ENCODE measurements at places on chromosomes 11 and 22.

DNA sequence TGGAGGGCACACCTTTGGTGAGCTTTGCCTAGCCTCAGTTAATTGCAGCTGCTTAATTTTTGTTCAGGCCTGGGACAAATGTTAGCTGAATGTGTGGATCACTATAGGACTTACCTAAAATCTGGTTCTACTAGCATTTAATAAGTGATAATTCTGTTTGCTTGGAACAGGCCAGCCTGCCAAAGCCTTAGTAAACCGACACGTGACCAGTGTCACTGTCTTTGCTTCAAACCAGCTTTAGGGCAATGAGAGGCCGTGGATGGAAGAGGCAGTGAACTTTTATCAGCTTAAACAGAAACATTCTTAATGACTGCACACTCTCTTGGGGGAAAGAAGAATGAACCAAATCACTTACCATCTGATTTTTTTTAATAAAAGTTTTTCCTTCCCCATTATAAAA, 10.8 kb downstream of the PARVA start:
- DNase-seq, result no peak

DNA sequence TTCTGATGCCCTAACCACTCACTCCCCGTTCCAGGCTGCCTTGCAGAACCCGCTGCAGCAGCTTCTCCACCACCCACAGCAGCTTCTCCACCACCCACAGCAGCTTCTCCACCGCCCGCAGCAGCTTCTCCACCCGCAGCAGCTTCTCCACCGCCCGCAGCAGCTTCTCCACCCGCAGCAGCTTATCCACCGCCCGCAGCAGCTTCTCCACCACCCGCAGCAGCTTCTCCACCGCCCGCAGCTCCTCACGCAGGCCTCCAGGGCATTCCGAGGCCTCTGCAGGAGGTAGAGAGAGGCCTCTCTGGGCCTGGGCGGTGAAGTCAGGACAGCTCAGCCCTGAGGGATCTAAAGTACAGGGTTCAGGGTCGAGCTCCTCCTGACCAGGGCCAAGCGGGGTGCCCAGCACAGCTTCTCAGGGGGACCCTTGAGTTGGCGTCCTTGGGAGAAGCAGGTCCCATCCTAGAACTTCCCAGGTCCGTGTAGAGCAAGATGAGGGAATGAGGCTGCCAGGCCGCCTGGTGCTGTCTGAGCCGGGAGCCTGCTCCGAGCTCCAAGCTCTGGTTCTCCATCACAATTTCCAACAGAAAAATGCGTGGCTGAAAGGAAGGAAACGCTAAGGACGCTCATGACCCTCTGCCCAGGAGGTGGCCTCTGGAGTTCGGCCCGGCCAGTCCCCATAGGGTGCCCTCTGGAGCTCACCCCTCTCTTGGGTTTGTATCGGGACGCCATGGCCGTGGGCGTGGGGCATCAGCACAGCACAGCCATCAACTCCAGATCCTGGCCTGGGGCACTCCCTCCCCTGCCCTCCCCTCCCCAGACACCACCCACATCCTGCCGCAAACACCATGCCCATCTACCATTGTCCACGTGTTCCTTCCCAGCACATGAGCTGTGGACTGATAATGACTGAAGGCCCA, 528.6 kb downstream of the BRD1 start:
- DNase-seq, result no peak

- no peak for DNase-seq
These were observed 28.0 kb upstream of the TP53AIP1 start for GRCh38 chr11:128970598-128971190.

- DNase-seq, result peak; percentile 64
These were observed 288.8 kb downstream of the CASP12 start for GRCh38 chr11:104609311-104610085.

DNA sequence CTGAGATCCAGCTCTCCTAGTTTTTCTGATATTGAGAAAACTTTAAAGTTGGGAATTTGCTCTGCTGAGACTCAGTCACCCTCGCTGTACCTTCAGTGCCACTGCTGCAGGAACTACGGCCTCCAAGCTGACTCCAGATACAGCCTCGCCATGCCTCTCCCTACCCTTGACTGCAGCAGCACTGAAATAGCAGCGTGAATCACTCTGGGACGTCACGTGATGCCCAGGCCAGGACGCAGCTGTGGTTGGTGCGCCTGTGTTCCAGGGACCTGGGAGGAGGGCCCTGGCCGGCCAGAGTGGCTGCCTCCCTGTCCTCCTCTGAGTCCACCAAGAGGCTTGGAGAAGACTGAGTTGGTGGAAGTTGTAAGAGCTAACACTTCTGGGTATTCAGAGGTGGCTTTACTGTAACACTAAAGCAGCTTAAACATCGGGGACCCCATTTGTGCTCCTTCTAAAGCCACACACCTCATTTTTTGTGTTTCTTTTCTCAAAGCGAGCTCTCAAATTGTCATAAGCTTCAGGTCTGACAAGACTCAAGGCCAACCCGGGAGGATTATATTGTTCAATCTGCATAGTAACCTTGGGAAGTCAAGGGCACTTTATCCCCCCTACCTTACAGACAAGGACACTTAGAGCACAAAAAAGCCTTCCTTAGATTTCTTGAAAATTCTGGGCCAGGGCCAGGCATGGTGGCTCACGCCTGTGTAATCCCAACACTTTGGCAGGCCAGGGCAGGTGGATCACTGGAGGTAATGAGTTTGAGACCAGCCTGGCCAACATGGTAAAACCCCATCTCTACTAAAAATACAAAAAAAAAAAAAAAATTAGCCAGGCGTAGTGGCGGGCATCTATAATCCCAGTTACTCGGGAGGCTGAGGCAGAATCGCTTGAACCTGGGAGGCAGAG, 4.2 kb upstream of the STIP1 start:
- peak; percentile 93 for DNase-seq

DNA sequence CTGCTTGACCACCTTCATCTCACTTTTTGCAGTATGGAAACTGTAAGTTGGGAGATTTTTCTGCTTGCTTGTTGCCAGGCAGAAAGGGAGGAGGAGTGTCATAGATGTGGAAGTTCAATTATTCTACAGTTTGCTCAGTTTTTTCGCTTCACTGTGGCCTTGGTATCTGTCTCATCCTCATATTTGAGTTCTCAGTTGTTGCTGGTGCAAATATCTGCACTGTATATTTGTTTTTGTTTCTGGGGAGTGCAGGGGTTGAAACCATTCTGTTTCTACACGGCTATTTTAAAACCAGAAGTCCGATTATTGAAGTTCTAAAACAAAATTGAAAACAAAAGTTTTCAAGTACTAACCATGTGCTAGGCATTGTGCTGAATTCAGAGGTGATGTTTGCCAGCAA, 153.4 kb downstream of the JRKL start:
- no peak for DNase-seq

- no peak for DNase-seq
These were observed 239.4 kb downstream of the CSNK2A3 start for GRCh38 chr11:11113626-11114025.

DNA sequence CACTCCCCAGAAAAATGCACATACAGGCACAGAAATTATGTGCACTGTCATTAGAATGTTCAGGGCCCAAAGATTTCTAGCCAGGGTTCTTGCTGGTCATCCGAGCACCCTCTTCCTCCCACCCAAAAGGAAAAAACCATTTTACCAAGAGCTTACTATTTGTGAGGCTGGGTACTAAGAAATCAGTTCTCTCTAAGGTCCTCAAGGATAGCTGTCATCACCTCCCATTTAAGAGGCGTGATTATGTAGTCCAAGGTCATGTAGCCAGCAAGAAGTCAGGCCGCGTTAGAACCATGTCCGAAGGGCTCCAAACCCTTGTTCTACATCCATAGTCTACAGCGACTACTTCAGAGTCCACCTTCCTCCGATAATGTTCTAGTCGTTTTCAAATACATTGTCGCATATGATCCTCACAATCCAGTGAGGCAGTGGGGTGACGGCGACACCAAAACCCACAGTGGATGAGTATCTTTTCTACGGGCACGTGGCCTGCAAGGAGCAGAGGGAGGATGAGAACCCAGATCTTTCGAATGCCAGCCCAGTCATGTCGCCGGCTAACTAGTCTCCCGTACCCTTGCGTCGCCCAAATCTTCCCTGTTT, 634 bp downstream of the TIMM8B start:
- DNase-seq, result peak; percentile 24

GRCh38 chr22:39148727-39149535, 3.5 kb downstream of the CBX7 start:
- DNase-seq, result no peak

DNA sequence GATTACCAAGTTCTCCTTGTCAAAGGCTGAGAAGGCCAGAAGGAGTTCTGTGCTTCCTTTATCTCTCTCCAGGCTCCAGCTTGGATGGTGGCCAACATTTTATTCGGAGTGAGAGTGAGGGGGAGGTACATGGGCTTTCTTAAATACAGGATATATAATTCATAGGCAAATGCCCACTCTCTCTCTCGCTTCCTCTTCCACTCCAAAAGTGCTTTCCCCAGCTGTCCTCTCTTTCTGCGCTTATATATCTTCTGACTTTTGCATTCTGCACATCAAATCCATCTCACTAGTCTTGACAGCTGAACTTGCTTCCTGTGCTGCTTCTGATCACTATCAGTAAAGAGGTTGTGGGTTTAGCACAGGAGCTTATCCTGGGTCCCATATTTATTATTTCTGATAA, 125.4 kb upstream of the ARHGAP20 start:
- no peak for DNase-seq

GRCh38 chr22:28995551-28995950, 66.1 kb downstream of the C22orf31 start:
- DNase-seq, result no peak

- peak; percentile 21 for DNase-seq
These were observed 15.1 kb upstream of the RGL4 start for GRCh38 chr22:23675502-23676415.

GRCh38 chr11:12164061-12165014, 53.9 kb downstream of the MICAL2 start:
- DNase-seq, result peak; percentile 85

DNA sequence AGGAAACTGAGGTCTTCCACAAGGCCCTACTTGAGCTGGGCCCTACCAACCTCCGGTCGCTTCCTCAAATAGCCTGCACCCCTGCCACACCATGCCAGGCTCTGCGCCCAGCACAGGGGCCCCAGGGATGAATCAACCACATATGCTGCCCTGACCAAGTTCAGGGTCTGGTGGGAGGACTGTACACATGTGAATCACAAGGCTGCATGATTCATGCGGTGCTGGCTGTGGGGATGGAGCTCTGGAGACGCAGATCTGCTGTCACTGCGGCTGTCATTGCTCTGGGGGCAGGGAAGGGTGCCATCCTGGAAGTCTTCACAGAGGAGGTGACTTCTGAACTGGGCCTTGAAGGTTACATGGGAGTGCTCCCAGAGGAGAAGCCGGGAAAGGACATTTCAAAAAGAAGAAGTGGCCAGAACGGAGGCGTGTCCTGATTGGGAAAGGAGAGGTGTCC, 21.5 kb downstream of the CYTH4 start:
- DNase-seq, result peak; percentile 89

DNA sequence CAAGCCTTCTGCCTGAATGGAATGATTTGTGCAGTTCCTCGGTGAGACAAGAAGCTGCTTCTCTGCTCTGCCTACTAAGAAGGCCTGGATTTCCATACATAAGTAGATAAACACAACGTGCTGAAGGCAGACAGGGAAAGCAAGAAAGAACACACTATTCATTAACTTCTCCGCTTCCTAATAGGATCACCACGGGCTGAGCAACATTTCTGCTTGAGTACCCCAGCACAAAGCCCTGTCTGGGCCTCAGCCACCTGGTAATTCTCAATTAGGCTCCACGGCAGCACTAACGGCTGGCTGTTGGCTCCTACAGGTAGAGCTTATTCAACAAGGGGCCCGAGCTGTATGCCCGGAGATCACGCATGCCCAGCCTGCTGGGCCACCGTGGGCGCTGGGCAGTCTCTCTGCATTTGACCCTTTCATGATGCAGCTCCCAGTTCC, 1156.6 kb downstream of the TBC1D22A start:
- no peak for DNase-seq

- DNase-seq, result peak; percentile 14
These were observed 55.7 kb downstream of the NCAM1 start for GRCh38 chr11:113016905-113017304.

DNA sequence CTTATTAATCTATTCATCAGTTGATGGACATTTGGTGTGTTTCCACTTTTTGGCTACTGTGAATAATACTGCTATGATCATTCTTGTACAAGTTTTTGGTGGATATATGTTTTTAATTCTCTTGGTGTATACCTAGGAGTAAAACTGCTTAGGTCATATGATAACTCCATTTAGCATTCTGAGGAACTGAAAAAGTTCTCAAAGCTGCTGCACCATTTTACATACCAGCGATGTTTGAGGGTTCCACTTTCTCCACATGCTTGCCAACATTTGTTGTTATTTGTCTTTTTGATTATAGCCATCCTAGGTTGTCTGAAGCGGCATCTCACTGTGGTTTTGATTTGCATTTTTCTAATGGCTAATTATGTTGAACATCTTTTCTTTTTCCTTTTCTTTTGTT, 4.1 kb upstream of the ACER3 start:
- DNase-seq, result no peak

DNA sequence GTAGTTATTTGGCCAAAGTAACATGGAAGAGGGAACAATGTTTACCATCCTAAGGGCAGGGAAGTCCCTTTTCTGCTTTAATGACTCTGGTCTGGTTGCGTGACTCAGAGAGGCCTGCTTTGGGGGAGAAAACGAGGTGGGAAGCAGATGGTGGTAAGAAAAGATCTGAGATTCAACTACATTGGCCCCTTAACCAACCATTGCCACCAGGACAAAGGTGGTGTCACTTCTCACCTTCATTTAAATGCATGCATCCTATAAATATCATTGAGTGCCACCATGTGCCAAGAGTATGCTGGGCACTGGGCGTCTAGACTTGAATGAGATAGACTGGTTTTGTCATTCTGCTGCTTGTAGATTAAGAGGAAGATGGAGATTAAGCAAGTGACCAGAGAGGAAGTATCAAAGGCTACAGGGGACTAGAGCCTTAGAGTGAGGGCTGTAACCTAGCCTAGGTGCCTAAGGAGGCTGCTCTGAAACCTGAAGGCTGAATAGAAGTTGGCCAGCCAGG, 3.6 kb upstream of the SORL1 start:
- DNase-seq, result no peak

GRCh38 chr11:102666331-102666957, 39.1 kb downstream of the MMP27 start:
- peak; percentile 65 for DNase-seq

DNA sequence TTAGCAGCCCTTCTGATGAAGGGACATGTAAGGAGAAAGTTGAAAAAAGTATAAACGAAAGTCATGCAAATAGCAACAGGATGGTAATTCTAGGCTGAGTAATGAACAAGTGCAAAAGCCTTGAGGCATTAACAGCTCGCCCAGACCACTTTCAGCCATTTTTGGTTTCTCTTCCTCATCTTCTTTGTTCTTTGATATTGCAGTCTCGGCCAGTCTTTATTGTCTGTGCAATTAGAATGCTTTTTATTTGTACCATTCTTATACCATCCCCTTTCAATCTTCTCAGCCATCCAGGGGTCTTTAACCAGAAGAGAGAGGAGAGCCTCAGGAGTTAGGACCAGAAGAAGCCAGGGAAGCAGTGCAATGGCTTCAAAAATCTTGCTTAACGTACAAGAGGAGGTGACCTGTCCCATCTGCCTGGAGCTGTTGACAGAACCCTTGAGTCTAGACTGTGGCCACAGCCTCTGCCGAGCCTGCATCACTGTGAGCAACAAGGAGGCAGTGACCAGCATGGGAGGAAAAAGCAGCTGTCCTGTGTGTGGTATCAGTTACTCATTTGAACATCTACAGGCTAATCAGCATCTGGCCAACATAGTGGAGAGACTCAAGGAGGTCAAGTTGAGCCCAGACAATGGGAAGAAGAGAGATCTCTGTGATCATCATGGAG, 7.3 kb downstream of the TRIM34 start:
- no peak for DNase-seq

- DNase-seq, result no peak
These were observed 37.5 kb downstream of the MYBPC3 start for GRCh38 chr11:47314992-47315391.

- DNase-seq, result peak; percentile 74
These were observed at the start of gene RAB38 for GRCh38 chr11:88174709-88175568. Gene RAB38 (minus strand): TSS chr11:88175443. CDS start chr11:88175384, 59 bp downstream.

All from fibroblast of villous mesenchyme (primary cell).